ENCODE measurements at places on chromosomes 7 and 10.

GRCh38 chr7:6317797-6318438 lies 45.5 kb upstream of the CYTH3 start:
- DNase-seq = no peak

GRCh38 chr10:69295027-69295636 lies 16.8 kb downstream of the HK1 start:
- no peak for DNase-seq

DNA sequence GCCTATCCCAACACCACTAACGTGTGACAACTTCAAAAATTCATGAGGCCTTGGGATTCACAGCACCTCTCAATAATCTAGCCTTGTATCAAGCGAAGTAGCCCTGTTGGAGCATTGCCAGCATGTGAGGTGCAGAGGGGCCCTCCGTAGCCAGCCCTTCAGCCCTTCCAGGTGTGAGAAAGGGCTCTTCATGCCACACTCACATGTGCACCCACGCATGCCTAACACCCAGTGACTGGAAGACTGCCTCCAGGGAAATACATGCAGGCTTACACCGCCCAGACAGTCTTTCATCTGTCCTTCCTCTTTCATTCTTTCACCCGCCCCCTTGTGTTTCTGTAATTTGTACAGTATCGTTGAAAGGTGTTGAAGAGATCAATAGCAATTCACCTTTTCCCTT lies 26.1 kb downstream of the LRRC4 start:
- DNase-seq = no peak

DNA sequence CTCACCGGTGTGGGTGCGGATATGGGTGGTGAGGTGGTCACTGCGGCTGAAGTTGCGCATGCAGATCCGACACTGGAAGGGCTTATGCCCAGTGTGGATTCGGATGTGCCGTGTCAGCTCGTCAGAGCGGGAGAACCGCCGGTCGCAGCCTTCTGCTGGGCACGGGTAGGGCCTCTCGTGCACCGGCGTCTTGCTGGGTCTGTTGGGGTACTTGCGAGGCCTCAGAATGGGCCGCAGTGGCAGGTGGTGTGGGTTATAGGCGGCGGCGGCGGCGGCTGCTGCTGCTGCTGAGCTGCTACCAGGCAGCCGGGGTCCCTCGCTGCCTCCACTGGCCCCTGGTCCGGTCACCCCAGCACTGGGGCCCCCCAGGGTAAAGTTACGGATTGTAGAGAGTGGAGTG lies 2.7 kb downstream of the EGR2 start:
- DNase-seq = no peak

- no peak for DNase-seq
Measured at GRCh38 chr10:97408496-97408992, 7.4 kb upstream of the RRP12 start.

DNA sequence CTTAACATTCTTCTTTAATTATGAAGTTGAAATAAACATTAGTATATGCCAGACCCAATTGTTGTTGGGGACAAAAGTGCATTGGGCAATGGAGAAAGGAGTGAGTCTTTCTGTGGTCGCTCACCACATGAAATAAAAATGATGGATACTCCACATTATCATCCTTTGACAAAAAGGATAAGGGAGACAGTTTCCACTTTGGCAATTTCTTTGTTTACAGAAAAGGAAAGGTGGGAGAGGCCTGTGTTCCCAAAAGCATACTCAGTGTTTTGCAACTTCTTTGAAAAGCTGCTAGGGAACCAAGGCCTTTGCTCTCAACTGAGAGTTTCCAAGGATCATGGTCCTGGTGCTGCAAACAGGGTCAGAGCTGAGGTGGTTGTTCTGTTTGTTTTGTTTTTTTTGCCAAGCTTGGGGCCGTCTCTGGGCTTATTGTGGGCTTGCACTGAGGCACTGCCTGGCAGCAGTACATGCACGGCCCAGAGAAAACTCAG lies 341.9 kb downstream of the TNS3 start:
- DNase-seq = no peak

GRCh38 chr10:15311569-15312280 lies 59.4 kb downstream of the FAM171A1 start:
- no peak for DNase-seq

GRCh38 chr7:137954614-137955013 lies 47.3 kb downstream of the CREB3L2 start:
- DNase-seq = no peak

DNA sequence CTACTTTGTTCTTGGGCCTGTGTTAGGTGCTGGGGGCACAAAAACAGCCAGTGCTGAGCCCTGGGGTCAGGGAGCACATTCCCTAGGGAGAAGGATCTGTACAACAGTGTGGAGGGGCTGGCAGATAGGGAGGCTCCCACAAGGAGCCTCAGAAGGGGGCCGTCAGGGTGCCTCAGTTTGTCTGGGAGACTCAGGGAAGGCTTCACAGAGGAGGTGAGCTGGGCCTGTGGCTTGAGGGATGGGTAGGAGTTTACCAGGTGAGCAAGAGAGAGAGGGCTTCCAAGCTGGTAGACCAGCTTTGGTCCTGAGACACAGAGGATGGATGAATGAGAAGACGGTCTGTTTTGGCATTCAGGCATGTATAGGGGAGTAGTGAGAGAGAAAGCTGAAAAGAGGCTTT lies 52.1 kb downstream of the CAMK1D start:
- DNase-seq = no peak

DNA sequence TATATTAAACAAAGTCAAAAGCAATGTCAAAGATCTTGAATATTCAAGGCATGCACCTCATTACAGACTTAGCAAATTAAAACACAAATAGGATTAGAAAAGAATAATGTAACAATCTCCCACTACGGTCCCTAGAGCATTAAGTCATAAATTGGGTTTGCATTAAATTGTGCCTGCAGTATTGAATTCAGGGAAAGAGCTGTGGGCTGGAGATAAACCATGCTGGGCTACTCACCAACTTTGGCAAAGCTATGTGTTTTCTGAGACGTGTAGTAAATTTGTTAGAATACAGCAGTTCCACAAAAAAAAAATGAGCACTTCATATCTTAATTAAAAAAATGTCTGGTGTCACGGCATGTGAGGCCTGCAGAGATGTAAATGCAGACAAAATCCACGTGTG lies 241.6 kb downstream of the SNX10 start:
- no peak for DNase-seq

GRCh38 chr7:25894902-25895791 lies 256.9 kb upstream of the NFE2L3 start:
- peak; percentile 76 for DNase-seq

DNA sequence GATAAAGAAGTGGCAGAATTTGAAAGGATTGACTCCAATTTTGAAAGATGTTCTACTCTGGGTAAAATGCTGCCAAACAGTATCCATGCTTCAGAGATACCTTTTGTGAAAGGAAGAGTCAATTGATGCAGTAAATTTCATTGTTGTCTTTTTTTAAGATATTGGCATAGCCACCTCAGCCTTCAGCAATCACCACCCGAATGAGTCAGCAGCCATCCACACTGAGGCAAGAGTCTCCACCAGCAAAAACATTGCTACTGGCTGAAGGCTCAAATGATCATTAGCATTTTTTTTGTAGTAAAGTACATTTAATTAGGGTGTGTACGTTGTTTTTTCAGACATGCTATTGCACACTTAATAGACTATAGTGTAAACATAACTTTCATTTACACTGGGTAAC lies 31.7 kb upstream of the CYP26C1 start:
- no peak for DNase-seq

GRCh38 chr10:43352951-43353350 lies 18.5 kb upstream of the FXYD4 start:
- DNase-seq = no peak

DNA sequence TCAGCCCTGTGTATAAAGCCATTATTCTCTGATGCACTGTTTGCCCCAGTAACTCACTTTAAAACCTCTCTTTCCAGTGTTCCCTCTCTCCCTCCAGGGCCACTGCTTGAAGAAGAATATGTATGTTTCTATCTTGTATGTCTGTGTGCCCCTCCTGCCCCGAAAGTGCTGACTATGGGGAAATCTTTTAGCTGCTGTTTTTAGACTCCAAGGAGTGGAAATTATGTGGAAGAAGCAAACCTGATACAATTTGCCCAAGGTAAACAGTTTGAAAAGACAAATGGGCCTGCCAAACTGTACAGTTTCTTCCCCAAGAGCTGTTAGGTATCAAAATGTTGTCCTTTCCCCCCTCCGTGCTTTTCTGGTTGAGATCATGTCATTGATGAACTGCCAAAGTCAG lies 3.4 kb downstream of the ADRA2A start:
- no peak for DNase-seq

GRCh38 chr10:42932116-42932515 lies 144.8 kb upstream of the RET start:
- DNase-seq = no peak

DNA sequence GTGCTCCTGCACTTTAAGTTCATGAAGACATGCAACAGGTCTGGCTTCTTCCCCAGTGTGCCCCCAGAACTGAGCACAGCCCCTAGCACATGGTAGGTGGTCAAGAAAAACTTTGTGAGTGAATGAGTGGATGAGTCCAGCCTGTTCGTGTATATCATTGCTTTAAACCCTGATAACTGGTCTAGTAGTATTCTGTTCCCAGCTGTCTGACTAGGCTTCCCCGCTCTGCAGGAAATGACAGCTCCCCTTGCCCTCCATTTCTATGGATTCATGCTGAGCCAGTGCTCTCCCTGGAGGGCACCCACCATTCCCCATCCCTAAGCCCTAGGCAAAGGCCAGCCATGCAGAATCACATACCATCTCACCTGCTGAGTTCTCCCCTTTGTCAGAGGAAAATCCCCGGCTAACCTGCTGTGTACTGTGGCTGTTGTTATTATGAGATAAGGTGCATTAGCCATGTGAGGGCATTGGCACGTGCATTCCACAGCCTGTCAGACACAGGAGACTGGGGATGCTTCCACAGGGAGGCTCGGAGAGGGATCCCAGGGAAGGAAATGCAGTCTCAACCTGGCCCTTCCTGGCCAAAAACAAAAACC lies 698.9 kb downstream of the GRID1 start:
- DNase-seq = no peak

DNA sequence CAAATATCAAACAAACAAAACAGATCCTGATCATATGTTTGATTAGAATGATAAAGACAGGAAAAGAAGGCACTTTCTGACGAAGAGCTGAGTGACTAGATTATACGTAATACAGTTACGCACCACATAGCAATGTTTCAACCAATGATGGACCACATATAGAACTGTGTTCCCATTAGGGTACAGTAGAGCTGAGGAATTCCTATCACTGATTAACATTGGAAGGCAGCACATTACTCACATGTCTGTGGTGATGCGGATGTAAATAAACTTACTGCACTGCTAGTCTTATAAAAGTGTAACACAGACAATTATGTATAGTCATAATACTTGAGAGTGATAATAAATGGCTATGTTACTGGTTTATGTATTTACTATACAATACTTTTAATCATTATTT lies 98.3 kb downstream of the PTN start:
- DNase-seq = no peak

DNA sequence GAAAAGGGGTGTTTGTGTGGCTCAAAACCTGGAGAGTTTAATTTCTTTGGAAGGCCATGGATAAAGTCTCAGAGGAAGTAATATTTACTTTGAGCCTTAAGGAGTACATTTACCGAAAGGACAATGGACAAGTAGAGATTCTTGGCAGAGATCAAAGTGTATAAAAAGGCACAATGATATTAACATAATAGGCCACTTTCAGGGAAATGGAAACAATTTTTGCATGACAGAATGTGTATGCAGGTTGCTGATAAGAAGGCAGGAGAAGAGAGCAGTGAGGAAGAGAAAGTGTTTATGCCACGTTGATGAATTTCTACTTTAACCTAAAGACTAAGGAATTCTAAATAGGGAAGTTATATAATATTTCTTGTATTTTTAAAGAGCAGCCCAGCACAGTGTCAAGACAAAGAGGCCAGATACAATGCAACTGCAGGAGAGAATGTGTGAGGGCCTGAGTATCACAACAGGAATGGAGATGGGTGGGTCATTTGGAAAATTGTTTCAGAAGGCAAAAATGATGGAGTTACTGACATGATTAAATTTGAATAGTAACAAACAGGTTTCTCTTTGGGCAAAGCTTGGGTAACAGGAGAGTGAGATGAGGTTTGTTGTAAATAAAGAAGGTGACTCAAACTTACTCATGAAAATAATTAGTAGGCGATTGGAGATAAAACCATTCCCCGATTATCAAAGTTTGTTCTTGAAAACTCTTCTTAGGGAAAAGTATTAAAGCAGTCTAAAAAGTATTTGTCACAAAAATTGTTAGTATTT lies 84.1 kb downstream of the THSD7A start:
- no peak for DNase-seq

DNA sequence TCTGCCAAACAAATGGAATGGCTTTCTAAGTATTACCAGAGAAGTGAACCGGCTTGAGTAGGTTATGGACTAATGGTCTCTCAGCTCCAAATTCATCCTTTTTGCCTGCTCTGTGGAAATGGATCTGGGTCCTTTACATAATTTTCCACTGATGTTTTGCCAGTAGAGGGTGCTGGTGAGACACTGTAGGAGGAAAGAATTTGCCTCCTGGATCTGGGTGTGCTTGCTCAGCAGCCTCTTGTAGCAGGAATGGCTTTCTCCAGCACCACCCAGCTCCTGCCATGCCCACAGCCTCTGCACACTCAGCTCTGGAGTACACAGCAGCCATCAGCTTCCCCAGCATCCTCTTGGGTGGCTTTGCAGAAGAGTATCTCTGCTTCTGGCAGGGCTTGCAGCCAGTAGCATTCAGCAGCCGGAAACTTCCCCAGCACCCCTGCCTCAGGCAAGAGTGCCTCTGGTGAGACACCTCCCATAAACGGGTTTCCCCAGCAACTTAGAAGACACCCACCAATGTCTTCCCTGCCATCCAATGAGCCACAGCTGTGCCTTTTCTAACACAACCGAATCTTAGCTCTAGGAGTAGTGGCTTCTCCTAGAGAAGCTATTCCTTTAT lies 235.0 kb upstream of the PLPP4 start:
- DNase-seq = no peak

- DNase-seq = no peak
Measured at GRCh38 chr10:111756217-111757061, 427.1 kb downstream of the GPAM start.

Data from activated naive CD8-positive, alpha-beta T cell treated with anti-CD3 and anti-CD28 coated beads, Interleukin-2, amount 10 ng/mL, durations not matched to agents 7 days and 5 days (primary cell).